ENCODE measurements at places on chromosomes 6 and 20. TPM values are rescaled to one million over a fixed set of nuclear protein-coding genes. Genes with fewer than 3 reads are reported as not detected.

DNA sequence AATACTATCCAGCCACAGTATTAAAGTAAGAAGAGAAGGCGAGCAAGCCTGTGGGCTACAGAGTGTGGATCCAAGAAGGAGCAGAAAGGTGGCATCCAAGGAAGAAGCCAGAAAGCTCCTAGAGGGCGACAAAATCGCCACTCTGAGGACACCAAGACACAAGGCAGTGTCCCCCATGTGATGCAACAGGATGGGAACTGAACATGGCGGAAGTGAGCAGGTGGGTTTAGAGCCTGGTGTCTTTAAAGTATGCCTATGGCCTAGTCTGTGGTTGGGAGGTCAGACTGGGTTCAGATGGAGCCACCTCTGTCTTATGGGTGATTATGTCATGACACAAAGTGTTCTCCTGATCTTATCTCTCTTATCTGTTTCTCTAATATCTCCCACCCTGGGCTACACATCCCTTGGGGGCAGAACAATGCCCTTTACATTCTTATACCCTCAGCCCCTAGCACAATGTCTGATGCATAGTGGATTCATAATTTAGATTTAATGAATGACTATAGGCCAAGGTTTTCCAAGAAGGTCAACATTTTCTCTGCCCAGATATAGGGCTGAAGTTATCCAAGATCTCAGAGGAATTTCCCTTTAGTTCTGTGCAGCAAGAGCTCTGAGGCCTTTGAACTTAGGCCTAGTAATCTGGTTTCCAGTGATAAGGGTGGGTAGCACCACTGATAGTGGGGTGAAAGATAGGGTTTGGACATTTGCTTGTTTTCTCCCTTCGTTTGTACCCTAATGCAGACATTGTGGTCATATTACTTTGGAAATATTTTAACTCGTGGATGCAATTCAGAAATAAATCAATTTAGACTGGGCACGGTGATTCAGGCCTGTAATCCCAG, 167.3 kb upstream of the AKIRIN2 start:
- no peak for DNase-seq
- no peak overlapping the region for H3K4me3 ChIP-seq
- H3K4me1 ChIP-seq, result peaks cover 7% of the 10 kb centered on the region
- H3K36me3 ChIP-seq, result no peaks in the 10 kb centered on the region

GRCh38 chr6:152983637-152984512, 1.0 kb upstream of the FBXO5 start:
- peaks cover 37% of the 10 kb centered on the region for H3K36me3 ChIP-seq
- no peaks in the 10 kb centered on the region for H3K27me3 ChIP-seq
- DNase-seq, result peak; percentile 98
- no peaks in the 10 kb centered on the region for H3K4me1 ChIP-seq

DNA sequence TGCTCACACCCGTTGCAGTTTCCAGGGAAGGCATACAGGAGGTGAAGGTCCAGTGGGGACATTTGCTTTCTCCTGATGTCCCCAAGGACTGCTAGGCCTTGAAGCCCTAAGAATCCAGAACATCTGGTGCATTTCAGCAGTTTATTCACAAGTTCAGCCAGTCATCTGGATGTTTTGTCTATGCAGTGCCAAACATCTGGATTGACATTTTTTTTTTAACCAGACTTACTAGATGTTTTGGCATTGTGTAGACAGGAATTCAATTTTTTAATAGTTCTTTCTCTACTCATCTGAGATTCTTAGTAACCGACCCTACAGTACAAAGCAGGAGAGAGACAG, 256.2 kb downstream of the CLIC5 start:
- H3K36me3 ChIP-seq, result no peaks in the 10 kb centered on the region
- no peak overlapping the region for H3K27ac ChIP-seq
- no peaks in the 10 kb centered on the region for H3K27me3 ChIP-seq
- no peaks in the 10 kb centered on the region for H3K4me1 ChIP-seq
- H3K4me3 ChIP-seq, result no peak overlapping the region
- no peak for DNase-seq

GRCh38 chr20:8115436-8115835, 16.6 kb upstream of the PLCB1 start:
- no peaks in the 10 kb centered on the region for H3K27me3 ChIP-seq
- no peak overlapping the region for H3K27ac ChIP-seq
- DNase-seq, result no peak
- no peak overlapping the region for H3K4me3 ChIP-seq

GRCh38 chr6:144139817-144140216, 10.5 kb upstream of the STX11 start:
- no peaks in the 10 kb centered on the region for H3K4me1 ChIP-seq
- no peak overlapping the region for H3K27ac ChIP-seq
- no peak overlapping the region for H3K4me3 ChIP-seq
- no peak for DNase-seq
- H3K36me3 ChIP-seq, result no peaks in the 10 kb centered on the region

Gene MAP1LC3A
- total RNA-seq, result 42.9 TPM
